ENCODE measurements at places on chromosomes 5 and 9. TPM values are rescaled to one million over a fixed set of nuclear protein-coding genes. Genes with fewer than 3 reads are reported as not detected.

The LCP2 gene
- total RNA-seq = 351 TPM

The ST8SIA4 gene
- 65.2 TPM for total RNA-seq

The BAG1 gene
- 78.2 TPM for total RNA-seq

The GABBR2 gene
- not detected for total RNA-seq

The LMX1B gene
- not detected for total RNA-seq

The CMYA5 gene
- 0.15 TPM for total RNA-seq

The SLC45A2 gene
- total RNA-seq = not detected

The ANGPTL2 gene
- total RNA-seq = not detected

The NUTM2F gene
- total RNA-seq = not detected

The HAVCR2 gene
- total RNA-seq = 128 TPM

The FST gene
- 0.31 TPM for total RNA-seq

The NR6A1 gene
- total RNA-seq = 1.7 TPM

The MEF2C gene
- 0.47 TPM for total RNA-seq

The NKD2 gene
- 3.2 TPM for total RNA-seq
